ENCODE measurements at places on chromosomes 3 and 15. TPM values are rescaled to one million over a fixed set of nuclear protein-coding genes. Genes with fewer than 3 reads are reported as not detected.

The NDUFB4 gene
- total RNA-seq: 44.5 TPM

The OXTR gene
- total RNA-seq: 0.28 TPM

The WWTR1 gene
- total RNA-seq: 117 TPM

The IL20RB gene
- 0.42 TPM for total RNA-seq

The PARP15 gene
- 0.07 TPM for total RNA-seq

The NANOGP8 gene
- not detected for total RNA-seq

GRCh38 chr3:71047616-71048531 lies 535.7 kb downstream of the FOXP1 start:
- no peak for DNase-seq

DNA sequence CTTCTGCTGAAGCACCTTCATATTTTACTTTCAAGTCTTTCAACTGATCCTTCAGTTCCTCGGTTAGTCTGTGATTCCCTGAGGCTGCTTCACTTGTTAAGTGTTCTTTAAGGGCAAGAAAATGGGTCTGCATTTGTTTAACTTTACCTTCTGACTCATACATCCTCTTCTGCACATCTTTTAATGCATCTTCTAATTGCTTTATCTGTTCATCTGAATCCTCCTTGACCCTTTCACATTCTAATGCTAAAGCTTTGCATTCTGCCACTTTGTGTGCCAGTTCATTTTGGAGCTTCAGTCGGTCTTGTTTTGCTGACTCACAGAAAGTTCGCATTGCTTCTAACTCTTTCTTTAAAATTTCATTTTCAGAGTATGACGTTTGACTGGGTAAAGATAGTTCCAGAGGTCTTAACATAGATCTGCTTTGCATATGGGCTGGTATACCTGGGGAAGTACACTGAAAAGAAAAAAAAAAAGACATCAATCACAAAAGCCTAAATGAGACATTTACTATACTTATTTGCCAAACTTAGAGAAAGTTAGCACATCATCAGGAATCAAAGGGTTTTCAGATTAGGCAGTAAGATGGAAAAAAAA lies 94.3 kb downstream of the UACA start:
- DNase-seq: no peak

DNA sequence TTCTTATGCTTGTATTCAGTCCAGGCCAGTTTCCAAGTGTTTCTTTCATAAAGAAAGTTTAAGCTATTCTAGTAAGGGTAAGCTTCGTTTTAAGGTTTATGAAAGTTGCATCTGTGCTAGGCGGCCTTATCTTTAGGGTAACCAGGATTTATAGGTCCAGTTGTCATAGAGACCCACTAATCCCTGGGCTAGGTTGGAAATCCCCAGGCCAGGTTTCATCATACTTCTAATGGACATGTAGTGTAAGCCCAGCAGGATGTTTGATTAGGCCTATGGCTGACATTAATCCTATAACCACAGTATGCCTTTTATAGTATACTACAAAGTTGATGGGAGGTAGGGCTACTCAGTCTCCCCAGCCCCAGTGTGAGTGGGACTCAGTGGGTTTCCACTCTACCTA lies 312.4 kb downstream of the CACNA2D3 start:
- no peak for DNase-seq

- no peak for DNase-seq
Observed at GRCh38 chr3:150747886-150748683, 14.9 kb downstream of the SIAH2 start.

GRCh38 chr15:49492830-49493229 lies 69.8 kb downstream of the FGF7 start:
- DNase-seq: no peak

- no peak for DNase-seq
Observed at GRCh38 chr3:193827040-193827669, 234.1 kb downstream of the OPA1 start.

DNA sequence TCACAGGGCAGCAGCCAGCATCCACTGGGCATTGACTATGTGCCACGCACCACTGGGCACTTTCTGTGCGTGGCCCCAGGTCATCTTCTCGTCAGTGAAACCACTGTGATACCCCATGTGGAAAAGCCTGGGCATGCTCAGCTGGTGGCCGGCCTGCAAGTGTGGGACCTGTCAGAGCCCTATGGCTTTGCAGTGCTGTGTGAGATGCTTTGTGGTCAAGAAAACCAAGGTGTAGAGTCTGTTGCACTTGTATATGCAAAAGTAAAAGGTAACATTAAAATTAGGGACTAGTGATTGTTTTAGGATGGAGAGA lies 69.5 kb downstream of the PGPEP1L start:
- no peak for DNase-seq

- no peak for DNase-seq
Observed at GRCh38 chr15:66783314-66783713, 81.3 kb downstream of the SMAD6 start.

DNA sequence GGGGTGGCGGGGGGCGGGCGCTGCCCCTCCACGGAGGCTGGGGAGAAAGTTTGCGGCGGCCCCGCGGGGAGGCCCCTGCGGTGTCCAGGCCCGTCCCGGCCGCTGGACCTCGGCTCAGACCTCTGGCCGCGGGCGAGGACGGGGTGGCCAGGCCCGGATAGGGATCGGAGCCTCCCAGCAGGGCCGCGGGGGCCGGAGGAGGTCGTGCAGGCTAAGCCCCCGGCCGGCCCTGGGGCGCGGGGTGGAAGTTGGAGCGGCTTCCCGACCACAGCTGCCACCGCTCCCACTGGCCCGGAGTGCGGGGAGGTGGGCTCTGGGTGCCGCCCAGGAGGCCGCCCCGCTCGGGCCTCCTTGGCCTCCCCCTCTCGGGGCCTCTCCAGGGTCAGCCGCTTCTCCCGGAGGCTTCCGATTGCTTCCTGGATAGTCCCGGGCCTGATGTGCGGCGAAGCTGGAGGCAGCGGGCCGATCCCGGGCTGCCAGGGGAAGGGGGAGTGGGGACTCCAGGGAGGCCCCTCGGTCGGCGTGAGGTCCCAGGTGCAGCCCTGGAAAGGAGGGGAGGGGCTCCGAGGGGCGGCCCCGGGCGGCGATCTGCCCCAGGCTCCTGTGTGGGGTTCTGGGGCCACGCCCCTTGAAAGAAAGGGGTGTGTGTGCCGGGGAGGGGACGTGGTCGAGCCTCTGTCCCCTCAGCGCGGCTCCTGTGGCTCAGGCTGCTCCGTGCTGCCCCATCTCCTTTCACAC lies 907 bp downstream of the PLXNA1 start:
- DNase-seq: no peak

Measured in pulmonary artery endothelial cell (primary cell).